T47D (cell line): ENCODE measurements at places on chromosomes 13 and 19.

DNA sequence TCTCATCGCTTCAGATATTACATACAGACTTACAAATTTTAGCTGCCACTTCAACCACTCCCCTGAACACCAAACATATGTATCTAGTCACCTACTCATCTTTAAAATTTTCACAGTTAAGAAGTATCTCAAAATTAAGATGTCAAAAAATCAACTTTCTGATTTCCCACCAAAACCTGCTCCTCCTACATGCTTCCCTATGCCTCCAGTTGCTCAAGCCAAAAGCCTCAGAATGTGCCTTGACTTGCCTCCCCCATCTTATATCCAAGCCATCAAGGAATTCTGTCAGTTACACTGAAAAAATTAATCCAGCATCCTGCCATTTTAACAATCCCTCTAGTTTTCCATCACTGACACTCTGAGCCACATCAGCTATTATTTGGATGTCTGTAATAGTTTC is 85.0 kb downstream of the SPRY2 start:
- DNase-seq: no peak

- peak; percentile 19 for DNase-seq
Observed at GRCh38 chr13:72221276-72221962, 354.4 kb upstream of the DACH1 start.

- DNase-seq: no peak
Observed at GRCh38 chr19:6156033-6156432, 20.6 kb downstream of the ACSBG2 start.

DNA sequence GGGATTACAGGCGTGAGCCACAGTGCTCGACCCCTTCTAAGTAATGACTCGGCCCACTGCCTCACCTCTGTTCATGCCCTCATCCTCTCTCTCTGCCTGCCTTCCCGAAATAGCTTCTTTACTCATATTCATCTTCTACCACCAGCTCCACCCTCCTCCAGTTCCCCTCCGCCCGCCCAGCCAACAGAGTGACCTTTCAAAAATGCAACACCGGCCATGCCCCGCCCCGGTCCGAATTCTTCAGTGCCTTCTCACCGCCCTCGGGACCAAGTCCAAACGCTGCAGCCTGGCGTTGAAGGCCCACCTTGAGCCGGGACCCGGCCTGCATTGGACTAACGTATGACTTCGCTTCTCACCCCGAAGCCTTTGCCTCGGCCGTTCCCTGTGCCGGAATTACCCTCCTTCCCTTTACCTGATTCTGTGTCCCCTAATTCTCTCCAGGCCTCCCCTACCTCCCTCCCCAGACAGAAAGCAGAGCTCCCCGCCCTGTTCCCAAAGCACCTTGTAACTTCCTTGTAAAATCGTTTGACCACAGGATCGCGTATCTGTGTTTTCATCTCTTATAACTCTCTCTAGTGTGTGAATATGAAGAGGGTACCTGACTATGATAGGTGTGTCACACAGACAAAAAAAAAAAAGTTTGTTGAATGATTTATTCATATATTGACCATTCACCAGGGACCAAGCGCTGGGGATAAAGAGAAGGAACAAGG is 8.1 kb upstream of the MUC16 start:
- DNase-seq: no peak

GRCh38 chr19:33509774-33510173 is 11.8 kb downstream of the PEPD start:
- peak; percentile 35 for DNase-seq

- no peak for DNase-seq
Observed at GRCh38 chr13:63614874-63615612, 2199.4 kb upstream of the PCDH20 start.

- DNase-seq: no peak
Observed at GRCh38 chr19:7981199-7981598, 24.2 kb downstream of the ELAVL1 start.

GRCh38 chr19:7067716-7068115 is 1.8 kb upstream of the ZNF557 start:
- DNase-seq: no peak

GRCh38 chr19:39737351-39737750 is 478 bp downstream of the CLC start:
- DNase-seq: no peak

- no peak for DNase-seq
Observed at GRCh38 chr19:20558011-20558410, 7.6 kb downstream of the ZNF737 start.

DNA sequence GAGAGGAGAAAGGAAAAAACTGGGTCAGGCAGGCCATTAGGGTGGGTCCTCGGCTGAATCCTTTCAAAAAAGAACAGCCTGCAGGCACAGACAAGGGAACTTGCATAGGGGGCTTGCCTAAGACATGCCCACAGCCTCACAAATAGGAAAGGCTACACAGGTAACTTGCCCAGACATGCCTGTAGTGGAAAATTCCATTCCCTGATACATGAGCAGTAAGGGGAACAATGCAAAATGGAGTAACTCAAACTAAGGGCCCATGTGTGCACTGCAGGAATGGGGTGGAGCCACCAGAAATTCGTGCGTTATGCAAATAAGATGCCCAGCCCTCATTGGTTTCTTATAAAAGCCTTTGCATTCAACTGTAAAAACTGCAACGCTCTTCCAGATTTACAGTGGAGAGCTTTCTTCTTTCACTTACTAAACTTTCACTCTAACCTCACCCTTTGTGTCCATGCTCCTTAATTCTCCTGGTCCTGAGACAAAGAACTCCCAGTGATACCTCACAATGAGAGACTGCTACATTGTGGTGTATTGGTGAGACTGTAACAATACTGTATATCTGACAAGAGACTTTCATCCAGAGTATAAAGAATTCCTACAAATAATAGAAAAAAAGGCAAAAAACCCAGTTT is 59.5 kb upstream of the SLITRK1 start:
- DNase-seq: no peak

GRCh38 chr13:22964245-22964966 is 216.4 kb upstream of the SGCG start:
- no peak for DNase-seq

GRCh38 chr13:40530961-40531360 is 135.5 kb downstream of the FOXO1 start:
- no peak for DNase-seq

DNA sequence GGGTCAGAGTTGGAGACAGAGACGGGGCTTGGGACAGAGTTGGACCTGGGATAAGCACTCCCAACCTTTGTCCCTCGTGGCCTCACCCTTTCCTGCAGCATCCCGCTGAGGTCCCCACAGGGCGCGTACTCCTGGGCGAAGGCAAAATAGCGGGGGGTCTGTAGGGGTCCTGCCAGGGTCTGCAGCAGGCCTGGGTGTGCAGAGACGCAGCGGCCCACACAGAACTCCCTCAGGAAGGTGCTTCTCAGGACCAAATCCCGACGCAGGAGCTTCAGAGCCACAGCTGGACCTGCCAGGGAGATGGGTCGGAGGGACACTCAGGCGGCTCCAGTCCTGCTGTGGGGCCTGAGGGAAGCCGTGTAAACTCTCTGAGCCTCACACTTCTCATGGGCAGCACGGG is 1.3 kb downstream of the SBK3 start:
- no peak for DNase-seq

- DNase-seq: no peak
Observed at GRCh38 chr13:35693134-35693784, 216.8 kb upstream of the MAB21L1 start.

DNA sequence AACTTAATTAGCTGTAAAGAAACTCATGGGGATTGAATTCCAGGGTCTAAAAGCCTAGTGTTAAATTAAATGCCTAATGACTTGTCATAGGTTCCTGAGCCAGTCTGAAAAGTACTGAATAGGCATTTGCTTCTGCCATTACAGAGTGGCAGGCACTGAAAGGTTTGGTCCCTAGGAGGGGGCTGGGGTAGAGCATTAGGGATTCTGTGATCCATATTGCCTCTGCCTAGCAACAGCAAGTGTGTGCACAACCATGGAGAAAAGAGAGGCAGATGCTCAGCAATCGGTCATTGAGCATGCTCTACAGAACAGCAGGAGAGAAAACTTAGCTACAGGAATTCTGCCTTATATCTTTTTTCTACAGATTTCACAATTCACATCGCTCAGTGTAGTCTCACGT is 133.5 kb downstream of the TRPC4 start:
- no peak for DNase-seq

GRCh38 chr13:72740015-72740414 is 12.3 kb downstream of the BORA start:
- no peak for DNase-seq

DNA sequence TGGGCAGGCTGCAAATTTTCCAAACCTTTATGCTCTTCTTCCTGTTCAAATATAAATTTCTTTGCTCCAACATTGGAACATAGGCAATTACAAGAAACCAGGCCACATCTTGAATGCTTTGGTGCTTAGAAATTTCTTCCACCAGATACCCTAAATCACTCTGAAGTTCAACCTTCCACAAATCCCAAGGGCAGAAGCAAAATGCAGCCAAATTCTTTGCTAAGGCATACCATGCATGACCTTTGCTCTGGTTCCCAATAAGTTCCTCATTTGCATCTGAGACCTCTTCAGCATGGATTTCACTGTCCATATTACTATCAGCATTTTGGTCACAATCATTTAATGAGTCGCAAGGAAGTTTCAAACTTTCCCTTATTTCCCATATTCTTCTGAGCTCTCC is 130.9 kb downstream of the DIAPH3 start:
- no peak for DNase-seq

- no peak for DNase-seq
Observed at GRCh38 chr13:50974268-50974667, 64.7 kb downstream of the RNASEH2B start.

- DNase-seq: no peak
Observed at GRCh38 chr19:10735741-10736140, 17.9 kb downstream of the DNM2 start.

DNA sequence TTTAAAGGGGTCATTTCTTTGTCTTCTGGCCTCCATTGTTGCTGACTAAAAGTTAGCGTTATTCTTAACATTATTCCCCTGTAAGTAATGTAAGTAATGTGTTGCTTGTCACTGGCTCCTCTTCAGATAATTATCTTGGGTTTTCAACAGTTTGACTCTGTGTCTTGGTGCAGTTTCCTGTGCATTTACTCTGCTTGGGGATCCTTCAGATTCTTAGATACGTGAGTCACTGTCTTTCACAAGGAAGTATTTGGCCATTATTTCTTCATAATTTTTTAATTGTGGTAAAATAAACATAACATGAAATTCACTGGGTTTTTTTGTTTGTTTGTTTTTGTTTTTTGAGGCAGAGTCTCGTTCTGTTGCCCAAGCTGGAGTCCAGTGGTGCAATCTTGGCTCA is 13.5 kb upstream of the OR7D2 start:
- DNase-seq: no peak

DNA sequence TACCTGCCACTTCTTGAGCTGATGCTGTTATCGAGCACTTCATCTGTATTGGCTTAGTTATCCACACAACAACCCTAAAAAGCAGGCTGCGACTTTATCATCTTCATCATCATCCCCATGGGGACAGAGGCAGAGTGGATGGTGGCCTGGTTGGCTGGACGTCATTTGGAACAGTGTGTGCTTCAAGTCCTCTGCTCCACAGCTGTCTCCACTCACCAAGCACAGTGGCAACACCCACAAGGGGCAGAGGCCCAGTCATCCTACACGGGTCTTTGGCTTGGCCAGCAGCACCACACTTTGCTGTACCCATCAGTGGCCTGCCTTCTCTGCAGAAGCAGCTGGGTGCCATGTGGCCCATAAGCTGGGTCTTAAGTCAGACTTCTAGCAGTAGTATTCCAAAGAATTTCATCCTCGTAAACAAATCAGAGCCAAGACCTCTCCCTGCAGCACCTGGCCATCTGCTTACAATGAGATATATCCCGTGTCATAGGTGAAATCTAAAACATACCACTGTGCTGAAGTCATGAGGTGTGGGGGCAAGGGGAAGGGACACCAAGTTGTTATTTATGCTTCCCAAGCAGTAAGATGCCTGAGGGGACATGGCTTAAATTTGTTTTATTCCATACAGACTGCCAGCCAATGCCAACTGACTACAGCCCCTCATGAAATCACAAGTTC is 47.9 kb upstream of the EPHX3 start:
- DNase-seq: no peak

- no peak for DNase-seq
Observed at GRCh38 chr19:55528030-55528803, 8.7 kb downstream of the SBK2 start.

DNA sequence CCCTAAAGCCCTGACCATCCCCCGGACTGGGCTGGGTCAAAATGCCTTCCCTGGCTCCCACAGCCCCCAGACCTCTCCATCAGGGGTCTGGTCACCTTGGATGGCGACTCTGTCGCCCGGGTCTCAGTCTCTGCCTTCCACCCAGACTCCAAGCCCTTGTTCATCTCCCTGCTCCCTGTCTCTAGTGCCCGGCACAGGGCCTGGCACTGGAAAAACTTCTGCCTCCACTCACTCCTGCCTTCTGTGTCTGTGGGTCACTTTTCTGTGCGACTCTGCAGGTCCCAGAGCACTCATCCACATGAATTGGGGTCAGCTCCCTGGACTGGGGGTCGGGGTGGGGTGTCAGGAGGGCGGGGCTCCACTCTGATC is 1.1 kb downstream of the ZNF787 start:
- no peak for DNase-seq

- no peak for DNase-seq
Observed at GRCh38 chr13:32737679-32738078, 151.4 kb downstream of the PDS5B start.

DNA sequence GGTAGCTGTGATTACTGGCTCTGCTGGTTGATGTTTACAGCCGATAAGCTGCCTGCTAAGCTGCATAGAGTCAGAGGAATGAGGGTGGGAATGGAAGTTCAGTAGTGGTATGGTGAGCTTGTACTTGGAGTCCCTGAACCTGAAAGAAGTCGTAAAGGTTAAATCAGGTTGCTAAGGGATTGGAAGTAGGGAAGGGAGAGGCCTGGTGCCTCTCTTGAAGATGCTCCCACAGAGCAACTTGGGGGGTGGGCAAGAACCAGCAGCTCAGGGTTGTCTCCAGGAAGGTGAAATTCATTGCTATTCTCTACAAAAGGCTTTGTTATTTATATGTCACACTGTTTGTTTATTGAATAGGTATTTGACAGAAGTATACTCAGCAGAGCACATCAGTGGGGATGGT is 73.8 kb upstream of the OLFM4 start:
- no peak for DNase-seq

GRCh38 chr19:42066075-42066754 is 3.8 kb downstream of the GRIK5 start:
- peak; percentile 71 for DNase-seq

DNA sequence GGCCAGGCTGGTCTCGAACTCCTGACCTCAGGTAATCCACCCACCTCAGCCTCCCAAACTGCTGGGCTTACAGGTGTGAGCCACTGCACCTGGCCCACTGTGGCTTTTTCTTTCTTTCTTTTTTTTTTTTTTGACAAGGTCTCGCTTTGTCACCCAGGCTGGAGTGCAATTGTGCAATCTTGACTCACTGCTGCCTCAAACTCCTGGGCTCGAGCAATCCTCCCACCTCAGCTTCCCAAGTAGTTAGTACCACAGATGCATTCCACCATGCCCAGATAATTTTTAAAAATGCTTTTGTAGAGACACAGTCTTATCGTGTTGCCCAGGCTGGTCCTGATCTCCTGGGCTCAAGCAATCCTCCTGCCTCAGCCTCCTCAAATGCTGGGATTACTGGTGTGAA is 12.1 kb upstream of the FCGBP start:
- DNase-seq: no peak
